ENCODE measurements at places on chromosomes 6 and 20.

DNA sequence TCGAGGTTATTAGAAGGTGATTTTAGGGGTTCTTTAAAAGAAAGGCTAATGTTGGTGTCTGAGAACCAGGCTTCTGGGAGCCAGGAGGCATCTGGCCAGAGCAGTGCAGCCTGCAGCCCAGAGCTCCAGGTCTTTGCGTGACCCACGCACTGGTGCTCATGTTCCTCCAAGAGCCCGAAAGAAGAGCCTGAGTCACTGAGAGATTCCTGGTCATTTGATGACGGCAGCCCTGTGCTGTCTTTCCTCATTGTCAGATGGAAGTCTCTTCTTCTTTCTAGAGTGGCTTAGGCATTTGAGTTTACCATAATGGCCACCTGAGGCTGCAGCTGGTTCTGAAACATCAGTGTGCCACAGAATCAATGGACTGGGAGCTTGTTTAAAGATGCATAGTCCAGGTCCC is 46.4 kb downstream of the CD109 start:
- DNase-seq = no peak

DNA sequence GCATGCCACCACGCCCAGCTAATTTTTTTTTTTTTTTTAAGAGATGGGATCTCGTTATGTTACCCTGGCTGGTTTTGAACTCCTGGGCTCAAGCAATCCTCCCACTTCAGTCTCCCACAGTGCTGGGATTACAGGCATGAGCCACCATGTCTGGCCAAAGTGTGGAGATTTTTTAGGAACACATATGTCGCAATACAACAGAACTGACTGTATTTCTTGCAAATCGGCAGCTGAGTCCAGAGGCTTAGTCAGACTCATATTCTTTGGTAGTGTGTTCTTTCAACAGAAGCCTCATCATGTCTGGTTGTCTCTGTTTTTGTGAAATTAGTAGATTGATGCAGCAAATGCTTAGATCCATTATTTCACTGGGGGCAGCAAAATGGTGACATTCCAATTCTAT is 23.9 kb upstream of the CD164 start:
- DNase-seq = no peak

GRCh38 chr6:157538168-157538567 is 157.2 kb downstream of the ZDHHC14 start:
- no peak for DNase-seq

DNA sequence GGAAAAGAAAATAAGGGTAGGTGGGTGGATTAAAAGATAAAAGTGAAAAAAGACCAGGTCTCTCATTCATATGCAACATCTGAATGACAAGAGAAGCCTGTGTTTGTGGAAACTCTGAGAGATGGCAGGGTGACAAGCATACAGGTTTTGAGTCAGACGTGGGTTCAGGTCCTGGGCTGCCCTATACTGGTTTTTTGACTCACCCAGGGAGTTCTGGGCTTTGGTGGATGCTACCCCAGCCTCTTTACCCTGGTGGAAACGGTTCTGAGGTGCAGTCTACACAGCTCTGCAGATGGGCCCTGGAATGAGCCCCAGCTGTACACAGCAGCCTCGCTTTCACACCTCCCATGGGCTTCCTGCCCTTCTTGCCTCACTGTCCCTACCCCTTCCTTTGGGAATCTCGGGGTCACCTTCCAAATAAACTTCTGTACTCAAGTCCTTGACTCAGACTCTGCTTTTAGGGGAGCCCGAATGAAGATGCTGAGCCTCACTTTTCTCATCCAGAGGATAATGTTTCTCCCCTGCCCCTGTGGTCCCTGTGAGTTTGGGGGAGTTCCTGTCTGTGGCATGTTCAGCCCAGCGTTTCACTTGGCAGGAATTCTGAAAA is 77.7 kb upstream of the CLDN20 start:
- DNase-seq = no peak

DNA sequence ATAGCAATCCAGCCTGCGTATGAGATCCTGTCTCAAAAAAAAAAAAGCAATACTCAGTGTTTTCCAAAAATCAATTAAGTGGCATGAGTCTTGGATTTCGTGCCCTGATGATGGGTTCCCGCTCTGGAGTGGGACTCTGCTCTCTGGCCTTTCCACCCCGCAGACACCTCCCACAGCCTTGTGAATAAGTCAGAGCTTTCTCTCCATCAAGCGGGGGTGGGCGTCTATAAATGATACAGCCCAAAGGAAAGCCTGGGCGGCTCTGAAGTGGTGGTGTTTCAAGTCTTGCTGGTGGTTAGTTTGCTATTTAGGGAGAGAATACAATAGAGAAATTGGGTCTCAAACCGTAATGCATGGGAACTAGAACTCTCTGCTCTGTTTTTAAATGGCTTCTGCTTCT is 52.5 kb upstream of the TAGAP start:
- no peak for DNase-seq

GRCh38 chr6:168664956-168665355 is 224.0 kb downstream of the SMOC2 start:
- DNase-seq = no peak

All from stimulated activated CD8-positive, alpha-beta memory T cell treated with anti-CD3 and anti-CD28 coated beads, Interleukin-4, amount 100 ng/mL, for 1 hour (primary cell).